Neural progenitor cell (in vitro differentiated cells): ENCODE measurements at places on chromosomes 7 and 10.
A peak's percentile ranks its signal among the peaks of the same experiment; 100 is the strongest.

GRCh38 chr10:6409971-6410643 lies 170.0 kb downstream of the PRKCQ start:
- DNase-seq = no peak

- no peak for DNase-seq
Measured at GRCh38 chr10:29256586-29256985, 32.3 kb upstream of the LYZL1 start.

DNA sequence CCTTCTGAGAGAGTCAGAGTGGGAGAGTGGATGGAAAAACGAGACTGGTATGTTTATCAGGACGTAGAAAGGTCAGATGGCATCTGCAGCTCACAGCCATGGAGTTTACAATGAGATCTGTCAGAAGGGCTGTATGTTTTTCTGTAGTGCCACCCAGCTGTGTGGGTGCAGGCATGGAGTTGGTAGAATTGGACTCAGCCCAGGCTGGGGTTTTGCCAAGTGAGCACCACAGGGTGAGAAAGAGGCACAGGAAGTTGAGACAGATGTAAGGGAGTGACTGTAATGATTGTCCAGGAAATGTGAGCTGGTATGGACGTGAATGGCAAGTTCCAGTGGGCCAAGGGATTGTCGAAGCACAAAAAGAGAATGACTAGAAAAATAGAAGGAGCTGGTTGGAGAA lies 9.1 kb upstream of the ZYX start:
- no peak for DNase-seq

DNA sequence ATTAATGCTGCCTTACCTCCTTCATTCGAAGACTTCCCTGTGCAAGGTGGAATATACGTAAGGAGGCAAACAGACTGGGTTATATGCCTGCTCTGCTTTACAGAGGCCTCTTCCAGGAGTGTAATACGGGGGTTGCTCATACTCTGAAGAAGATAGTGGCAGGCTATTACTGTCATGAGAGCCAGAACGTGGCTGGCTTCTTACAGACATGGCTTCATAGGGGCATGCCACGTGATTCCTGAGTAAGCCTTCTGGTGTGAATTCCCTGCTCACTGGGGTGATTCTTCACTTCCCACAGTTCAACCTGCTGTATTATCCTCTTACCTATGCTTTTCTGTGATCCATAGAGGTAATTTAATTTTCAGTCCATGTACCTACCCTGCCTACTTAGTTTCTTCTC lies 141.8 kb downstream of the ST7 start:
- no peak for DNase-seq

DNA sequence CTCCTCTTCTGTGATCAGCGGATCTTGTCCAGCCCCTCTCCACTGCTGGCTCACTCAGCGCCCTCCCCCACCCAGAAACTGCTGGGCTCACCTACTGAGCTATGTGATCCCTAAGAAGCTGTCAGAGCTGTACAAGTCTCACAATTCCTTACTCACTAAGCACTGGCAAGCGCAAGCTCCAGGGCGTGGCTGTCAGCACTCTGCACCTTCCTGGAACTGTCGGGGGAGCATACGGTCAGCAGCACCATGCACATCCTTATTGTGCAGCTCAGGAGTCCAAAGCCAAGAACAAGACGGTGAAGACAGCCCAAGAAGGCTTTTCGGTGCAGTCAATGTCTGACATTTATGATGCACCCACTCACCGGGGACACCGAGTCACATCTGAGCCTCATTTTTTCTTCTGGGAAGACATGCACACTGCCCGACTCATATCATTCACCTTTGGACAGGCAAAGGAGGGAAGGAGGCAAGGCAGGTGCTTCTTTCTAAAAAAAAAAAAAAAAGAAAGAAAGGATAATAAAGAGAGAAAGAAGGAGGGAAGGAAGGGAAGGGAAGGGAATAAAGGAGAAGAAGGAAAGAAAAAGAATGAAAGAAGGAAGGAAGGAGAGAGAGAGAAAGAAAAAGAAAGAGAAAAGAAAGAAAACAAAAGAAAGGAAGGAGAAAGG lies 56.3 kb downstream of the ASB13 start:
- no peak for DNase-seq

- no peak for DNase-seq
Measured at GRCh38 chr7:129970816-129971215, 18.1 kb upstream of the UBE2H start.

- DNase-seq = no peak
Measured at GRCh38 chr7:137961200-137962177, 40.4 kb downstream of the CREB3L2 start.

- DNase-seq = no peak
Measured at GRCh38 chr7:50335795-50336754, 31.6 kb downstream of the IKZF1 start.

DNA sequence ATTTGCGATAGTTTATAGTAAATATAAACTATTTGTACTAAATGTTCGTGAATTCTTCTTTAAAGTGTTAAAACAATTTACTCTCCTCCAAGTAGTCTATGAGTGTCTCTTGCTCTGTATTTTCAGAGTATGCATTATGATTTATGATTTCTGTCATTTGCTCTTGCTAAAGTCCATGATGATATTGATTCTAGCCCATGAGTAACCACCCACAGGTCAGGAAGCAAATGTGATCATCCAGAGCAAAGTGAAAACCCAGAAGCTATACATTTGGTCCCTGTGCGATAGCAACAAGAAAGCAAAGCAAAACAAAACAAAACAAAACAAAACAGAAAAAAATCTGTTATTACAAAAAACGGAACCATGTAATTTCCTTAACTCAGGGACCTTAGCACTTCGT lies 225.9 kb downstream of the HDAC9 start:
- no peak for DNase-seq

- no peak for DNase-seq
Measured at GRCh38 chr7:42100156-42100508, 136.9 kb downstream of the GLI3 start.

- no peak for DNase-seq
Measured at GRCh38 chr7:26165950-26166683, 14.1 kb downstream of the NFE2L3 start.

- DNase-seq = no peak
Measured at GRCh38 chr10:131213741-131214505, 97.6 kb downstream of the TCERG1L start.

DNA sequence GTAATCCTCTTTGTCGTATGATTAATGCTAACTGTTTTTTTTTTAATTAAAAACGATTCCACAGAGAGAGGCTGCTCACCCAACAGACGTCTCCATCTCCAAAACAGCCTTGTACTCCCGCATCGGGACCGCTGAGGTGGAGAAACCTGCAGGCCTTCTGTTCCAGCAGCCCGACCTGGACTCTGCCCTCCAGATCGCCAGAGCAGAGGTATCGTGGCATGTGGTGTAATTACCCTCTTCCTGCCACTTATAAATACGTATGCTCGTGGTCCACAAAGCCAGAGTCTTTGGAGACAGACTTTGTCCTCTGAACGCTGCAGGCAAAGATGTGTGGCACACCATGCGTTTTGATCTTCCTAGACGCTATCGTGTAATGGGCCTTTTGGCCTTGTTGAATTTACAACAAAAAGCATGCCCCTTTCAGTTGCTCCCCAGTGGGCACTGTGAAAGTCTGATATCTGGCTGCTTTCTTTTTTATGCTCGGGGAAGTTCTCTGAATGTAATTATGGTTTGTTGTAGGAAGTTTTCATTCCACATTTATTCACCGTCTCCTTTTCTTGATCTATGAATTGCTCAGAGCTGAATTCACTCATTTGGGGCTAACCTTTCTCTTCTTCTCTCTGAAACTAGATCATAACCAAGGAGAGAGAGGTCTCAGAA lies 33.6 kb upstream of the BTBD16 start:
- no peak for DNase-seq

GRCh38 chr7:108232076-108232475 lies 101.9 kb upstream of the LAMB4 start:
- no peak for DNase-seq

DNA sequence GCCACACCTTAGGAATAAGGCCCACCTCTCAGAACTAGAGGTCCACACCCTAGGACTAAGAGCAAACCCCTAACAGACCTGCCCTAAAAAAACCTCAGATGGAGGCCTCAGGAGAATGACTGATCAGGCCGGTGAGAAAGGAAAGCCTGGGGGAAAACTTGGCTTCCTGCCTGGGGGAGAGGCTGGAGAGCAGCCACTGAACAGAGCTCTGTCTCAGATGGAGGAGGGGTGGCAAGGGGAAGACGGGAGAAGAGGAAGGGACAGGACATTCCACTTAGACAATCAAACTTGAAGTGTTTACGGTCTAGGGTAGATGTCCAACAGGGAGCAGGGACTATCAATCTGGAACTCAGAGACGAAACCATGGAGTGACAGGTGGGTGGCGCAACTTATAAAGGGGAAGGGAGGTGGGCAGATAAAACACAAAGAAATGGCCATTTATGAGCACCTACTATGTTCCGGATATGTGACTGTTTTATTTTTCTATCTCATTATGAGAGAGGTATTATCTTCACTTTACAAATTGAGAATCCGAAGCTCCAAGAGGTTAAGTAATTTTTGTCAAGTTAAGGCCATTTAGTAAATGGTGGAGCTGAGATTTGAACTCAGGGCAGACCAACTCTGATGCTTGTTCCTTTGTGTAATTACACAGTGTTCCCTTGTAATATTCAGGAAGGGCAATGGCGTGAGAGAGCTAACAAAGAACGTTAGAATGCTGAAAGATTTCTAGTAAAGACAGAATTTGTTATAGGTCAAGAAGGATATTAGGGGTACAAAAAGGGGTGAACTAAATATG lies 82.6 kb downstream of the DNMBP start:
- DNase-seq = no peak

- DNase-seq = peak; percentile 79
Measured at GRCh38 chr10:110138197-110138812, 69.1 kb upstream of the MXI1 start.

- peak; percentile 82 for DNase-seq
Measured at GRCh38 chr10:30384701-30385201, 35.7 kb upstream of the MTPAP start.

GRCh38 chr10:29102636-29103035 lies 186.2 kb upstream of the LYZL1 start:
- DNase-seq = no peak

- no peak for DNase-seq
Measured at GRCh38 chr10:17882557-17882956, 69.2 kb upstream of the SLC39A12 start.

DNA sequence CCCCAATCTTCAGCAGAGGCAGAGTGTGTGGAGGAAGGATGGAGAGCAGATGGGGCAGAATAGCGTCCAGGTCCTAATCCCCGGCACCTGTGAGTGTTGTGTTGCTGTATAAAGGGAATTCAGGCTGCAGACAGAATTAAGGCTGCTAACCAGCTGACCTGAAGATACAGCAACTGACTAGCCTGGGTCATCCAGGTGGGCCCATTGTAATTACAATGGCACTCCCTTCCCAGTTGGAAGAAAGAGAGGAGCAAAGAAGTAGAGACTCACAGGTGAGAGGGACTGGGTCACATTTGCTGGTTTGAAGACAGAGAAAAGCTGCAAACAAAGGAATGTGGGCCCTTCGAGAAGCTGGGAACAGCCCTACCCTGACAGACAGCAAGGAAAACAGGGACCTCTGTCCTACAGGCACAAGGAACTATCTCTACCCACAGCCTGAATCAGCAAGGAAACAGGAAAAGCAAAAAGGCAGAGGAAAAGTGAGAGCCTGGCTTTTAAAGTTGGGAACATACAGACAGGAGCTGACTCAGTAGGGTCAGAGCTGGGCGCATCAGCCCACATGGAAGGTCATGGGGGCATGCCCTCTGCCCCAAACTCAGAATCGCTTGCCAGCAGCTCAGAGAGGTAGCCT lies 11.6 kb upstream of the TMEM72 start:
- DNase-seq = peak; percentile 13

- no peak for DNase-seq
Measured at GRCh38 chr10:30324448-30325110, 24.5 kb downstream of the MTPAP start.

DNA sequence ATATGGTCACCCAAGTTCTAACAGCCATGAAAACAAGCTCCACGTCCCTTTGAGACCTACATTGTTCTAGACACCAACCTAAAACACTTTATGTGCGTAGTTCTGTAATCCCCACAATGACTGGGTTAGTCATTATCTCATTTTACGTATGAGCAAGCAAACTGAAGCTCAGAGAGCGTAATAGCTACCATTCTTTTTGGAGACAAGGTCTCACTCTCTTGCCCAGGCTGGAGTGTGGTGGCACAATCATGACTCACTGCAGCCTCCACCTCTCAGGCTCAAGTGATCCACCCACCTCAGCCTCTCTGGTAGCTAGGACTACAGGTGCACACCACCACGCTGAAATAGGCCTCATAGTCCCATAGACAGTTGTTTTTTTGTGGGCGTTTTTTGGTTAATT lies 10.5 kb downstream of the DAGLB start:
- no peak for DNase-seq

DNA sequence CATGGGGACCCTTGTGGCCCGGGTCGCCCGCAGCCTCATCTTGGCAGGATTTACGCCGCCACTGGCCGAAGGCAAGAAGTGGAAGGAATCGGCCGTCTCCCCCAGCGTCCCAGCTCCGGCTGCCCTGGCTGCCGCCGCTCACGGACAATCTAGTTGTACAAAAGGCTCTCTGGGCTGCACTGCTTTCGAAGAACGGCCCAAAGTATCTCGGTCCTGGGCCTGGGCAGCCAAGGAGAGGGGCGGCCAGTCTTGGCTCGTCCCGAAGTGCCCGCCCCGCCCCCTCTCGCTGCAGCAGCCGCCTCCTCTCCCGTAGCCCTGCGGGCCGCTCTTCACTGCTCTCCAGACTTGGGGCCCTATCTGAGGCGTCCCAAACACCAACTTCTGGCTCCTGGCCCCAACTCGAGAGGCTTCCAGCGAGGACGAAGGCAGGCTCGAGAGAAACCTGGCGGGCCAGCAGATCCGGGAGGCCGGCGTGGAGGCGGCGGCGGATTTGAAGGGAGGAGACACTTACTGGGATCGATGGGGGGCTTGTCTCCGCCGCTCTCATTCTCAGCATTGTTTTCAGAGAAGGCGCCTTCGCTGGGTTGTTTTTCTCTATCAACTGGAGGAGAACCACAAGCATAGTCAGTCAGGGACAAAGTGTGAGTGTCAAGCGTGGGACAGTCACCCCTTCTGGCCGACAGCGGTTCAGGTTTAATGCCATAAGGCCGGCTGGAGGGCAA lies 809 bp downstream of the HOXA9 start:
- peak; percentile 87 for DNase-seq

DNA sequence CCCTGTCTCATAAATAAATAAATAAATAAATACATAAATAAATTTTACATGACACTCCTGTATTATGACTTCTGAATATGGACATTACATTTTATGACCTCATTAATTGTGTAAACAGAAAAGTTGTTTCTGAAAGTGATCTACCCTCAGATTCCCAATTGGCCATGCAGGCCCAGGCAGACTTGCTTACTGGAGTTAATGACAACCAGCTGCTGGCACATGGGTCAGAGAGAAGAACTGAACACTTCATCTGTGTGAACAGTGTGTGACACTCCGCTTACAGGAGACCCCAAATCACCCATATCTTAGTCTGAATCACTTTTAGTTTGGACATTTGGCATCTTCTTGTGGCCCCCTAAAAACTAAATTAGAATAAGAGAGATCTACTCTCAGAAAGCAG lies 31.4 kb downstream of the PARP12 start:
- DNase-seq = no peak

DNA sequence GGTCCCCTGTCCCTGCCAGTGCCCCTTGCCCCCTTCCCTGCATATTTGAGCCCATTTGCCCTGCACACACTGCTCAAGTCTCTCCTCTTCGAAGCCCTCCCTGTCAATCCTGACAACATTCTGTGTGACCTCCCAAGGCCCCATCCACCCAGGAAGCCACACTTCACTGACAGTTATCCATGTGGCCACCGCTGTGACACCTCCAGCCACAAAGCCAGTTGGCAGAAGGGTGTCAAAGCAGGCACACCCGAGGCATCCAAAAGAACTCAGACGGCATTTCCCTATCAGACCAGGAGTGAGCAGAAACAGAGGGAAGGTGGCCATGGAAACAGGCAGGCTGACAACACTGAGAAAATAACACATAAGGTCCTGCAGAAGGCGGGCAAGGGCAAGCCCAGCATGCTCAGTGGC lies 4.6 kb downstream of the POLM start:
- DNase-seq = no peak
